Eye (tissue), 1 donor: ENCODE measurements at places on chromosomes 2 and 18.

DNA sequence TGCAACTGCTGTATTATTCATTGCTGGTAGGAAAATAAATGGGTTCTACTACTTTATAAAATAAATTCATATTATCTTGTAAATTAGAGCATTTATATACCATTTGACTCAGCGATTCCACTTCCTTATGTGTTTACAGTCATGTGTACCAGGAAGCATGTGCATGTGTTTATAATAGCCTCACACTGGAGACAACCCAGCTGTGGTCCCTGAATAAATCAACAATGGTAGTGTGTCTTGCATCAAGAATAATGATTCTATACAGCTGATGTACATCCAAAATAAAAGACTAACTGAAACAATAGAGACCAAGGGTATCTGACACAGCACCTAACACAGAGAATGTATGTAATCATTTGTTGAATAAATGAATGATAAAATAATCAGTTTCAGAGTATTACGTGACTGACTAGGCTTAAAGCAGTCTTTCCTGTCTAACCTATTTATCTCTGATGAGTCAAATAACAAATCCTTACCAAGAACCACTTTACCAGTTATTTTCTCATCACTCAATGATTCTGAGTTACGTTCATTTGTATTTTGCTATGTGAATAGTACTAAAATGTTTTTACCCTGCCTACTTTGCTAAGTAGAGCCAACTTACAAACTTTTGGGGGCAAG, 216.8 kb downstream of the UBE2E3 start:
- DNase-seq = no peak

GRCh38 chr2:223222397-223222796, 170.4 kb downstream of the KCNE4 start:
- DNase-seq = no peak

DNA sequence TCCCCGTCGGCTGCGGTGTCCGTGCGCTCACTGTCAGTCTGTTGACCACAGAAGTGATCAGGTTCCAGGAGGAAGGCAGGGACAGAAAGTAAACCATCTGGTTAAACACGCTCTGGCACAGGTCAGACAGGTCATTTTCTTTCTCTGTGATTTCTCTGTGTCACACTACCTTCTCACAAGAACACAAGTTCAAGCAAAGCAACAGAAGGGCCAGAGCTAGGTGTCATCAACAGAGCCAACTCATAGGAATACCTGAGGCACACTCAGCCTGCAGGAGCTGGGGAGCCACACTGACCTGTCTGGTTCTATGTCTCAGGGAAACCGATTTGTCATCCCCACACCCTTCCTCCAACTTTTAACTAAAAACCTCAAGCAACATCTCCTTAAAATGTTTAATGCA, 115.1 kb upstream of the ZBTB14 start:
- no peak for DNase-seq

- no peak for DNase-seq
Observed at GRCh38 chr18:28594034-28594433, 417.1 kb upstream of the CDH2 start.

GRCh38 chr2:168155046-168155445, 92.3 kb downstream of the STK39 start:
- no peak for DNase-seq

DNA sequence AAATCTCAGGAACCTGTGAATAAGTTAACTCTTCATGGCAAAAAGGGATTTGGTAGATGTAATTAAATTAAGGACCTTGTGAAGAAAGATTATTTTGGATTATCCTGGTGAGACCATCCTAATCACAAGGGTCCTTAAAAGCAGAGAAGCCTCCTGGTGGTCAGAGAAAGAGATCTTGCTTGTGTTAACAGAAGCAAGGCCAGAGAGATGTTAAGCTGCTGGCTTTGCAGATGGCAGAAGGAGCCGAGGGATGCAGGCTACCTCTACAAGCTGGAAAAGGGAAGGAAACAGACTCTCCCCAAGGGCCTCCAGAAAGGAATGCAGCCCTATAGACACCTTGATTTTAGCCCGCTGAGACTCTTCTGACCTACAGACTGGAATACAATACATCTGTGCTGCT, 197.0 kb downstream of the STK39 start:
- no peak for DNase-seq

- DNase-seq = peak; percentile 46
Observed at GRCh38 chr2:65281627-65282351, 54.2 kb downstream of the ACTR2 start.

- DNase-seq = no peak
Observed at GRCh38 chr2:169049142-169049541, 18.0 kb upstream of the ABCB11 start.

GRCh38 chr18:41144441-41144840, 810.6 kb upstream of the PIK3C3 start:
- no peak for DNase-seq

GRCh38 chr2:12558519-12558918, 158.2 kb upstream of the TRIB2 start:
- DNase-seq = no peak

DNA sequence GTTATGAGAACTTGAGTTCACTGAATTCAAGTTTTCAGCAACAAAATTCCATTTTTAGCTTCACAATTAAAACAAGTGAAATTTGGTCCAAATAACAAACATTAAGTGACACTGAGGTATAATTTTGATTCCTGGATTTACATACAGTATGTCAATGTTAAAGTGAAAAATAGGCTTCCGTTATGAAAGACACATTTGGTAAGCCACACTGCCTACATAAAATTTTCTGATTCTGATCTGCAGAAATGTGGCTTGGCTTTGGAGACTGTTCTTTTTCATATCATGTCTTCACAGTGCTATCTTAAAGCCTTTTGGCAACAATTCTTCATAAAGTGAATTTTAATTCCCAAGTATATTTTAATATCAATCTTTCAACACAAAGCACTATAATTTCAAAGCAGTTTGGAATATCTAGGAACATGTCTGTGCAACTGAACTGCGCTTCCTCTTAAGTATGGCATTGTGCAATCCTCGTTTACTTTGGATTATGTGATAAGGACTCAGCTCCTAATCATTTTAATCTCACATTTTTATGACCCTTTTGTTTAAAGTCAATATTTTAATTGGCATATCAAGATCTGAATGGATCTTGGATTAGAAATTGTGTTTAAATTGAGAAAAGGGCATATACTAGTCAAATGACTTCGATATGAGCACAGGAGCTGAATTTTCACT, 60.0 kb downstream of the RBMS1 start:
- no peak for DNase-seq
